T-cell (primary cell): ENCODE measurements at places on chromosomes 3 and 15.

- DNase-seq, result no peak
Observed at GRCh38 chr3:149623824-149624223, 34.0 kb downstream of the WWTR1 start.

- no peak for DNase-seq
Observed at GRCh38 chr3:67529915-67530314, 124.5 kb downstream of the SUCLG2 start.

DNA sequence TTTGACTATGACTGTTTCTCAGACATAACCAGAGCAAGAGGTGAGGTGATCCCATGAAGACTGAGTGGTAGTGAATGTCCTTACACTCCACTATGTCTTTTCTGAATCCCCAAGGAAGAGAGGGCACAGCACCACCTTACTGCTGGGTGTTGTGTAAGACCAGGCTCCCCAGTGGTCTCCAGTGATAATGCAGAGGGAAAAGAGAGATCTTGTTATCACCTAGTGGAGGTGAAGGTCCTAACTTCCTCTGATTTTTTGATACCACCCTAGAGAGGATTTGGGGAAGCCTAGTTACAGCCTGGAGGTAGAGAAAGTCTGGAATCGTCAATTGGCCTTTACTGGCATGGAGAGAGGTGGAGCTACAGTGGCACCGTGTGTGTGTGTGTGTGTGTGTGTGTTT lies 288.0 kb upstream of the BCHE start:
- no peak for DNase-seq

DNA sequence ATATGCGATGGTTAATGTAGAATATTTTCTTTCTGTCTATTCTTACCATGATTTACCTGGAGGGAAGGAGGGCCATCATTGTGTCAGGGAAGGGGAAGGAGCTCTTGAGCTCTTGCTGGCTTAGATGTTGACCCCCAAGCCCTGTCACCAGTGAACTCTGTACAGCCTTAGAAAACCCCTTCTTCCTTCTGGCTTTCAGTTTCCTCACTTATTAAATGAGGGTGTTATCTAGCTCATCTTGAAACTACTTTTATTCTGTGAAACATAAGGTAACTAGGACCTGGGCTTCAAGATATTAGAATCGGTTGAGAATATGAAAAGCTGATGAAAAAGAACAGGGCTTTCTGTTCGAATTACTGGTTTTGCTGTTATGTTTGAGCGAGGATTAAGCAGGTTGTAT lies 25.1 kb upstream of the UTS2B start:
- DNase-seq, result no peak

GRCh38 chr3:185225523-185225922 lies 28.3 kb downstream of the EHHADH start:
- DNase-seq, result no peak

GRCh38 chr3:46316206-46316605 lies 37.7 kb upstream of the CCR2 start:
- no peak for DNase-seq
